ENCODE measurements at places on chromosomes 7 and 10. TPM values are rescaled to one million over a fixed set of nuclear protein-coding genes. Genes with fewer than 3 reads are reported as not detected.
A peak's percentile ranks its signal among the peaks of the same experiment; 100 is the strongest.

CAPZA2 gene
- total RNA-seq, result 210 TPM

COL13A1 gene
- total RNA-seq, result 1.3 TPM

SH2D4B gene
- 0.11 TPM for total RNA-seq

DNA sequence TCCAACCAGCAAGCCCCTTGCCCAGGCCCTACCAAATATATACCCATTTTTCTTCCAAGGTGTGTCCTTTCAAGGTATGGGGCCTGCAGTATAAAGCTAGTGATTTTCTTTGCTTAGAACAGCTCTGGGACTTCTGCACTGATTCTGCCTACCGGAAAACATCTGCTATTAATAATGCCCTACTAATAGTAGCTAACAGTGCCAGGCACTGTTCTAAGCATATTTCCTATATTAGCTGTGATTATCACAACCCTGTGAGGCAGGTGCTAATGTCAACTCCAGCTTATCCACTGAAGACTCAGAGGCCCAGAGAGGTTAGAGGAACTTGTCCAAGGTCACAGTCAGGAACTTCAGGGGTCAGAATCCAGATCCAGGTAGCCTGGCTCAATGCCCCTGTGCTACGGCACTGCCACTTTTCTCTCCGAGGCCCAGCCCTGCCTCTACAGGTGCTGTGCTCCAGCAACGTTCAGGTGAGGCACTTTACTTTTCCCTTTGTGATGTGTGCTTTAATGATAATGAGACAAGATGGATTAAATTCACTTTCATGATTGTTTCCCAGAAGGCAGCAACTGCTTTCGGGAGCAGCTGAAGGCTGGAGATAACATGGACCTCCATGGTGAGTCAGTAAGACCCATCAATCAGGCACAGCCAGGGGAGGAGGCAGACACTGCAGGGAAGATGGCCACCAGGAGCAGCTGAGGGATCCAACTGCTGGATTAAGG, 26.7 kb downstream of the TAS2R41 start:
- DNase-seq, result no peak

GRCh38 chr10:18542832-18543231, 108.6 kb downstream of the NSUN6 start:
- no peak for DNase-seq

DNA sequence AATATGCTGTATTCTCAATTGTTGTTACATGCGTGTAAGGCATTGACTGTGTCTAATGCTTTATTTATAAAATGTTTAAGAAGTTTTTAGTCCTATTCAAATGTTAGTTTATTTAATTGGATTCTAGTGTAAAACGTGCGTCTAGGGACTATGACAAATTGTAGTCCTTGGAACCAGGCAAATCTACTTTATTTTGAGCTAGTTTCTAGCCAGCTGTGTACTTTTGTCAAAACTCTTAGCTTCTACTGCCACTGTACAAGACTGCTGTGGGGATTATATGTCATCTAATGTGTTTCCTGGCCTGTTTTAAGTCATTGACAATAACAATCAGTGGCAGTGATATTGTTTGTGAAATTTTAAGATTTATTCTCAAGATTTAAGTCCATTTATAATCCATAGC, 220.5 kb upstream of the SEMA3D start:
- DNase-seq, result no peak

DNA sequence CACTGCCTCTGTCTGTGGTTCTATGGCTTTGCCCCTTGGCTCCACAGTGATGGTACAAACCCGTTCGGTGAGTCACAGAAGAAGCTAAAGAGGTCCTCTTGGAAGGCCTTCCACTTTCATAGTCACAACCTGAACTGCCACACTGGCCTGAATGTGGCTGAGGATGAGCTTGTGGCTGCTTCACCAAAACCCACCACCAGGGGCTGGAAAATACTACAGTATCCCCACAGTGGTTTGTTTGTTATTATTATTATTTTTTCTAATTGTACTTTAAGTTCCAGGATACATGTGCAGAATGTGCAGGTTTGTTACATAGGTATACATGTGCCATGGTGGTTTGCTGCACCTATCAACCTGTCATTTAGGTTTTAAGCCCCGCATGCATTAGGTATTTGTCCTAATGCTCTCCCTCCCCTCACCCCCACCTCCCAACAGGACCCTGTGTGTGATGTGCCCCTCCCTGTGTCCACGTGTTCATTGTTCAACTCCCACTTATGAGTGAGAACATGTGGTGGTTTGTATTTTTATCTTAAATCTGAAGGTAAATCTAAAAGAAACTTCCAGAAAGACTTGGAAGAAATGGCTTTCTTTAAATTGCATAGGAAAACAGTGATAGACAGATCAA, 160.8 kb upstream of the NPSR1 start:
- peak; percentile 21 for DNase-seq

Data from neural progenitor cell (in vitro differentiated cells).